ENCODE measurements at places on chromosomes 5 and 9.
A peak's percentile ranks its signal among the peaks of the same experiment; 100 is the strongest.

GRCh38 chr9:108600896-108601295 is 254.9 kb downstream of the ACTL7B start:
- DNase-seq: no peak

DNA sequence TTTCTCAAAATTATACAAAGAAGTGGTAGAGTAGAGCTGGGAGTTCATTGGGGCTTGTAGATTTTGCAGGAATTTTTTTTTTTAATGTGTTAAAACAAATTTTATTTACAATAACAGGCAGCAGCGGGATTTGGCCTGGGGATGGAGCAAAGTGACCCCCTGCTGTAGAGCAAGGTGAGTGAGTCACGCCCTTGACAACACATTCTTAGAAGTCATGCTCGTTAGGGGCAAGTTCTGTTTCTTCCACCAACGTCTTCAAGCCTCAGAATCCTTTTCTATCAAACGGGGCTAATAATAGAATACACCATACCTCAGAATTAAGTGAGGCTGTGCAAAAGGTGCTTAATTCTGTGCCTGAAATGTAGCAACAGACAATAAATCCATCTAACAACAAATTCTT is 1.1 kb upstream of the ANKDD1B start:
- DNase-seq: no peak

DNA sequence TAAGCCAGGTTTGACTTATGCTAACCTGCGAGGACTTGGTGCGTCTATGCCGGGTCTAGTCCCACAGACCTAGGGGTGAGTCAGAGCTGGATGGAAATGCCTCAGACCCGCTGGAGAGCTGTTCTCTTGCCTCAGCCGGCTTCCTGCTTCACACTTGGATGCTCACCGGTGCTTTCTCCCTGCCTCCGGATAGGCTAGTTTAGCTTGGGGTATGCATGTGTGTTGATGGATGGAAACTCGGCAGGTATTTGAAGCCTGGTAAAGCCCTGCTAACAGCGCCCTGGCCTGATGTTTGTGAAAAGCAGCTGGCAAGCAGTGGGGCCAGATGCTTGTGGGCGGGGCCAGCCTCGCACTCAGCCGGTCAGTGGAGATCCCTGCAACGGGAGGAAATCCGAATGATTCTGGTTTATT is 29.3 kb downstream of the PRRC2B start:
- DNase-seq: peak; percentile 69

DNA sequence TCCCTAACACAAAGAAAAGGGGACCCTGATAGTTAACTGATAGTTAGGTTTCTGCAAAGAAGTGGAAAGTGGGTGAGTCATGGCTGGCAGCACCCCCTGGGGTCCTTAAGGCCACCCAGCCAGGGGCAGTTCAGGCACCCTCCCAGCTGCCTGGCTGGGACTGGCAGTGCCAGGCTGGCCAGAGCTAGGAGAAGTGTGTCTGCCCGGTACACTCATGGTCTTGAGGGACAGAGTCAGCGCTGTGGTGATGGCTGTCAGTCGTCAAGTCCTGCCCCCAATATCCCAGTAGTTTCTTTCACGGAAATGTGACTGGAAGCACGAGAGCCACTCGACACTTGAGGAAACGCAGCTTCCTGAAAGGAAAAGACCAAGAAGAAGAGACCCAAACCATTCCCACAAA is 22.3 kb upstream of the CNOT6 start:
- no peak for DNase-seq

GRCh38 chr5:16234598-16234997 is 55.0 kb upstream of the MARCHF11 start:
- no peak for DNase-seq

DNA sequence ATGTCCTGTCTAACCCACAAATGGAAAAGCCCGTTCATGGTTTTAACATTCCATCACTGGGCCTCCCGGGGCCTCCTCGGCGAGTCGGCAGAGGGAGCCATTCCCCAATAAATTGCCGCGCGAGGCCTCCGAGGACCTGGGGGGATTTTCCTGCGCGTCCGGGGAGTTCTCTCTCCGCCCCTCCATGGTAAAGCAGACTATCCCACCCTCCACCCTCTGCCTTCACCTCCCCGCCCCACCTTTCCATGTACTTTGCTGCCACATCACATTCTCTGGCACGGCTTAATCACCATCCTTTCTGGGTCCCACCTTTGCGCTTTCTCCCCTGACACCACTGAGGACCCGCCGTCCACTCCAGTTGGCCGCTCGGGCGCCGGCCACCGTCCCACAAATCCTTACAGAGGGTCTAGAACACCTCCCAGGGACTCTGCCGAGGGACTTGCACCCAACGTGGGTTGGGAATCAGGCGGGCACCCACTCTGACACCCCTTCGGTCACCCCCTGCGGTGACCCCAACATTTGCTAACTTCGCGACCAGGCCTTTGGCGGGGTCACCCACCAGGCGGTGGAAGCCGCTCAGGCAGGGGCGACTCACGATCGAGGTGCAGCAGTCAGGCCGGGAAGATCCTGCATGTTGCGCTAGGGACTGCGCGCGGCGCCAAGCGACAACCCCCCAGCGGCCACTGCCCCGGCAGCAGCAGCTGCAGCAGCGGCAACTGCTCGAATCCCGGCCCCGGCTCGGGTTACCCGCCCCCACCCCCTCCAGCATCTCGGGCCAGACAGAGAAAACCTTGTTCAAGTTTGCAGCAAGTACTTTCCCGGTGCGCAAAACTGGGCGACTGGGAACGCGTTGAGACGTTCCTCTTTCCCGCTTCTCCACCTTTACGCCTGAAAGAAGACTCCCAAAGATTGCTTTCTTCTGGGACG is at the start of gene MEGF10:
MEGF10 (plus strand) TSS at position 778 of the 927 bp plus-strand sequence. CDS start 40,513 bp downstream, outside the sequence.
- DNase-seq: peak; percentile 81

DNA sequence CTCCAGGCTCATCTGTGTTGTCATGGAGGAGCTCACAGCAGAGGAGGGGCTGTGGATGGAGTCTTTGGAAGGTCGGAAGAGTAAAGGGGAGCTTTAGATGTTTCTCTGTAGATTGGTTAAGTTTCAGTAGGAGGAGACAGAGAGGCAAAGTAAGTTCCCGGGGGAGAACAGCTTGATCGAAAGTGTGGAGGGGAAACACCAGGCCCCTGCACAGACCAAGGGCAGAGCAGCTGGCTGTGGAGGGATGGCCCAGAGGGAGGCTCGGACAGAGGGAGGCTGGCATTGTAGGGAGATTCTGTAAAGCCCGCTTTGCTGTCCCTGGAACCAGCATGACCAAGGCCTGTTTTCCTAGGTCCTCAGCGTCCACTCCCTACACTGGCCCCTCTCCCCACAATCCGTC is 5.3 kb upstream of the OR2V2 start:
- no peak for DNase-seq

DNA sequence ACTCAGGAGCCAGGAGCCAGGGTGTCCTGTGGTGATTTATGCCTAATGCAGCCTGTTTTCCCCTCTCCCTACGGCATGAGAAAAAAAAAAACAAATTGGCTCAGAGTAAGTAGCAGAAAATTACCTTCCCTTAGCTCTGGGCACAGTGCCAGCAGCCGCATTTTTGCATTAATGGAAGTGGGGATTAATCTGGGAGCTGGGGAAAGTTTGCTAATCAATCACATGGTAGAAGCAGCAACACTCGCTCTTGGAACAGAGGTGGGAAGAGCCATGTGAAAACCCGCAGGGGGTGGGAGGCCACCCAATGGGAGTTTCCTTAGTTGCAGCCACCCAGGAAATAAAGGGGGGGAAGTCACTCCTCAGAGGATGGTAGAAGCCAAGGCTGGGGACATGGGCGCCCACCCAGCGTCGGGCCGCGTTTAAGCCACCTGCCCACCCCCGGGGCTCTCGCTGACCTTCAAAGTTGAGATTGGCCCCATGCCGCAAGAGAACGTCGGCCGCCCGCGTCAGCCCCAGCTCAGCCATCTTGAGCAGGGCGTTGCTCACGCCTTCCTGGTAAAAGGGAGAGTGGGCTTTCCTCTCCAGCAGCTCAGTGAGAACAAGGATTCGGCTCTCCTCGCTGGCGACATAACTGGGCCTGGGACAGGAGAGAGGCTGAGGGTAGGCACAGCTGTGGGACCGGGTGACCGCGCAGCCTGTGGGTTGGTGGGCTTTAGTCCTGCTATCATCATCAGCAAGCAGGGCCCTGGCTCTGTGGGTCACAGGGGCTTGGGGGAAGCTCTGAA is 1.7 kb downstream of the ASB6 start:
- no peak for DNase-seq

- DNase-seq: peak; percentile 80
These were observed 100.4 kb downstream of the TTLL11 start for GRCh38 chr9:121992571-121993212.

DNA sequence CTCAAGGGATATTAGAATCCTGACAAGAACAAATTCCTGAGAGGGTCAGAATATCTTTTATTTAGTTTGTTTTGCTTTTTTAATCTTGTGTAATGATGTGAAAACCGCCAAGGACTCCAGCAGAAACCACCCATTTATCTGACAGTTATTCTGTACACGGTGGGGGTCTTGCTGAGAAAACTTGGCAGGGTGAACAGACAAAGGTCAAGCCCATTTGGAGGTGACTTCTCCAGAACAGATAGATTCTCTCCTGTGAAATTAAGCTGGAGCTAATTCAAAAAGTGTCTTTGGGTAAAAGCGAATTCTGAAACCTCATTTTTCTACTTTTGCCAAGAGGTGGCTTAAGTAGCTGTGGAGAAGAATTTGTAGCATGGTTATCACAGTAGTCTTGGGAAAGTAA is 484.4 kb downstream of the SPOCK1 start:
- DNase-seq: no peak

DNA sequence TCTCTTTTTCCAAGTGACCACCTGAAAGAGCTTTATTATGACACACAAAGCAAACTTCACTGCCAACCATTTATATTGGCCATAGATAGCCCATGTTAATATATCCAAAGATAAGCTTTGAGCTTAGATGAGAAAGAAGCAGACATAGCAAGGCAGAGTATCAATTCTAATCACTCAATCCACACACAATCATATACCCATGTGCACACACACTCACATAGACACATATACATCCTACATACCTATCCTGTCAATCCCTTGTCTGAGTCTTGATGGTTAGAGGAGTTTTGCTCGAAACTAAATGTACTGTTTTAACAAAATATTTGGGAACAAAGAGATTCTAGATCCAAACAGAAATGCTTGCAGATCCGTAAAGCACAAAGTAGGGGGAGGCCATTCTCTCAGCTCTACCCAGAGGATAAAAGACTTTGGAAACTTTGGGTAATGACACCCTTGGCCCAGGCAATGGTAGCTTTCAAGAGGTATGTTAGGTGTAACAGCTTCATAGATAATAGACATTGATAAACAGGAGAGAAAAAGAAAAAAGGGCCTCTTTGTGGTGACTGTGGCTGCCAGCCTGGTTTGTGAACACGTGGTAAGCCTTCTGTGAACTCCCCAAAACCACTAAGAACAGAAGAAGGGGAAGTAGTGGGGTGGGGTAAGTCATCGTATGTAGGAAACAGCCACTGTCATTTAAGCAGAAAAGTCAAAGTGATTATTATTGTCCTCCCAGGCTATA is 121.6 kb downstream of the TLR4 start:
- DNase-seq: no peak

- DNase-seq: no peak
These were observed 52.3 kb downstream of the TLE4 start for GRCh38 chr9:79623799-79624721.

GRCh38 chr5:149455889-149456409 is 76.9 kb upstream of the IL17B start:
- no peak for DNase-seq

DNA sequence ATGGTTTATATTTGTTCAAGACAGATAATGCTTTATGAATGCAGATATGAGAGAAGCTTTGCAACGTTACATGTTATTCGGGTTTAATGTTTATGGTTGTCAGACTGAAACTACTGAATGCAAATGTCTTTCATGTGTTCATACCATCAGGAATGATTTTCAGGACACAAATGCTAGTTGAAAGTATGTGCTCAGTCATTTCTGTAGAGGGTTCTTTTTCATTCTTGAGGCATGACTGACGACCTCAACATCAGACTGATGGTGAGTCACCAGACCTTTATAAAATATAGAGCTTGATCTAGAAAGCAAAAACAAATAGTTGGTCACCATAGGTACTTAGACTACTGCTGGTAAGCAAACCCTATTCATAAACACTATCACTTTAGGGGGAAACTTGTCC is 287.3 kb upstream of the NUDT12 start:
- no peak for DNase-seq

DNA sequence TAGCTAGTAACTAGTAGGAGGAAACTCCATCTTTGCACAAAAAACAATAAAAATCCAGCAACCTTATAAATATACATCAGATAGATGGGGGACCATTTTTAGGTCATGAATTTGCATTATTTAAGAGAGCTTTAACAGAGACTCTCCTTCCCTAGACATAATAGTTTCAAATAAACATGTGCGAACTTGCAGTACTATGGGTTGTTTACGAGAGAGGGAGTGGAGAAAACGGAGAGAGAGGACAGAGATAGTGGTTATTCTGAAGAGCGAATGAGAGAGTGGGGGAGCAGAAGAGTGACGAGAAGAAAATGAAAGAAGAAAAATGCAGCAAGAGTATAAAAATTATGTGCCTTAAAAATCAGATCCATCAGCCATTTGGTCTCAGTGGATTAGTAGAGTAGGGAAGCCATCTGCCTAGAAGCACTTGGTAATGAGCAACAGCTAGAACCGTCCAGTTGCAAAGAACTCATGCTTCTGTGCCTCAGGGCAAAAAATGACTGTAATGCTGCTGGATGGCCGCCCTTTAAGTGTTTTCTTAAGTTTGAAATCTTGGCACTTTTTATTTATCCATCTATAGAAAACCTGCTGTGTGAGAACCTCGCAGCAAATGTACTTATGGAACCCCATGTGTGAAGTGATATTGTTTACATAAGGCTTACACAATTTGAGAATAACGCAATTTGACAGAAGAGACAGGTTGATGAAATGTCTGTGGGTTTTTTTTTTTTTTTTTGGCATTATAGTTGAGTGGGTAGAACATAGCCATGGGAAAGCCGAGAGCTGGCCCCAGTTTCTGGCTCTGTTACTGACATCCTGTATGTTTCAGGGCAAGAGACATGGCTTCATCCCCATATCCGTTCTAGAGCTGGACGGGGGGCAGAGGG is 95.6 kb upstream of the ZNF608 start:
- DNase-seq: no peak

GRCh38 chr9:5563886-5564285 is 53.6 kb downstream of the PDCD1LG2 start:
- DNase-seq: no peak

DNA sequence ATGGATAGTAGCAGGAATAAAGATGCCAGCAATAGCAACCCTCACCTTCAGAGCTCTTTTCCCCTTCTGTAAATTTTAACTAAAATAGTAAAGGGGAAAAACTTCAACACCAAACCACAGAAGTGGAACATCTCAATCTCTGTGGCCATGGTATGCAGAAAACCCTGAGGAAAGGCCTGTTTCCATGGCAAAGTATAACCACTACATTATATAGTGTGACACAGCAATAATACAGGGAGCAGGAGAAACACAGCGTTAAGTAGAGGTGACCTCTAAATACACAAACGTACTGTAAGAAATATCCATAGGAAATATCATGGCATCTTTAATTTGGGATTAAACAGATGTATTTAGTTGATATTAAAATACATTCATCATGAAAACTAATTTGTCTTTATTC is 106.4 kb downstream of the SLC24A2 start:
- no peak for DNase-seq

DNA sequence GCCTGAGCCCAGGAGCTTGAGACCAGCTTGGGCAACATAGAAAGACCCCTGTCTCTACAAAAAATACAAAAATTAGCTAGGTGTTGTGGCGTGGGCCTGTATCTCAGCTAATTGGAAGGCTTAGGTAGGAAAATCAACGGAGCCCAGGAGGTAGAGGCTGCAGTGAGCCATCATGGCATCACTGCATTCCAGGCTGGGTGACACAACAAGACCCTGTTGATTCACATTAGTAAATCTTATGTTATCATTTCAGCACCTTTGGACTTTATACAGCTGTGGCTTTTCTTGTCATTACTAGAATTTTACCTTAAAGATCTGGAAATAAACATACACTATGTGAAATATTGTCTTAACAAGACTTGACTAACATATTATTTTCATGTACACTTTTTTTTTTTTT is 185.0 kb downstream of the ZNF608 start:
- DNase-seq: no peak
